ENCODE measurements at places on chromosomes 11 and 22. TPM values are rescaled to one million over a fixed set of nuclear protein-coding genes. Genes with fewer than 3 reads are reported as not detected.
A peak's percentile ranks its signal among the peaks of the same experiment; 100 is the strongest.

DNA sequence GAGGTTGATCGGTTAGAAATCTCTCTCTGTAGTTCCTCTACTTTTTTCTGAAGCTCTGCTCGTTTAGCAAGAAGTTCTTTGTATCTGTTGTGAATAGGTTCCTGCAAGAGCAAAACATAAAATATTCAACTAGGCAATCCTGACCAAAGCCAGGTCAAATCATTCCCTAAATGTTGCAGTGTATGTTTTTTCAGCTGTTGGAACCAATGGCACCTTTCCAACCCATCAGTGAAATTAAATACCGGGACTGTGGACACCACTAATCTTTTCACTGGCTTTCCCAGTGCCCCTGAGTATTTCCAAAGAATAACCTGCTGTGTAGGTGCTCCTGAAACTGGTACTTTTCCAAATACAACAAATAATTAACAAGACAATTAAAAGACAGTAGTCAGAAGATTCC is 45.1 kb downstream of the CEP57 start:
- peaks cover 13% of the 10 kb centered on the region for H3K36me3 ChIP-seq
- no peak overlapping the region for H3K27ac ChIP-seq
- no peak for DNase-seq

- DNase-seq, result peak; percentile 75
- peaks cover 20% of the 10 kb centered on the region for H3K4me1 ChIP-seq
- H3K4me3 ChIP-seq, result no peak overlapping the region
- H3K36me3 ChIP-seq, result no peaks in the 10 kb centered on the region
- no peak overlapping the region for H3K27ac ChIP-seq
- no peaks in the 10 kb centered on the region for H3K27me3 ChIP-seq
These were observed 77.6 kb upstream of the IGLL5 start for GRCh38 chr22:22810018-22810427.

DNA sequence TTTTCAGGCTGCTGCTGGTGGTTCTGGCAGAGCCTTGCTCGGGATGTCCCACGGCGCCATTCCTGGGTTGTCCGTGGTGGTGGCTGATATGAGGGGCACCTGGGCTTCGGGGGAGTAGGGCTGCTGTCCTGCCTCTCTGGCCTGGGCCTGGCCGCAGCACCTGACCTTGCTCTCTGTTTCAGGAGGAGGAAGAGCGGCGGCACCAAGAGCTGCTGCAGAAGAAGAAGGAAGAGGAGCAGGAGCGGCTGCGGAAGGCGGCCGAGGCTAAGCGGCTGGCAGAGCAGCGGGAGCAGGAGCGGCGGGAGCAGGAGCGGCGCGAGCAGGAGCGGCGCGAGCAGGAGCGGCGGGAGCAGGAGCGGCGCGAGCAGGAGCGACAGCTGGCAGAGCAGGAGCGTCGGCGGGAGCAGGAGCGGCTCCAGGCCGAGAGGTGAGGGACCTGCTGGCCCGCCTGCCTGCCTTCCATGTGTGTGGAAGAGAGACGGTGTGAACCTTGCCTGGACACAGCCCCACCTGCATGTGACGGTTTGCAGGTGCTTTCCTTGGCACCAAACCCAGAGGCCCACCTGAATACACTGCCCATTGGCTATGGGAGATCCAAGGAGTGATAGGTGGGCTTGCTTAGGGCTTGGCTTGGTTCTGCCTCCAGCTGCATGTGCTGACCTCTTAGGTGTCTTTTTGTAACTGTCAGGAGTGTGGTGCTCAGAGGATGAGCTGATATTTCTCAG is 22.8 kb downstream of the INCENP start:
- DNase-seq, result no peak
- H3K27ac ChIP-seq, result no peak overlapping the region
- peaks cover 22% of the 10 kb centered on the region for H3K36me3 ChIP-seq
- H3K4me1 ChIP-seq, result no peaks in the 10 kb centered on the region
- H3K4me3 ChIP-seq, result no peak overlapping the region

DNA sequence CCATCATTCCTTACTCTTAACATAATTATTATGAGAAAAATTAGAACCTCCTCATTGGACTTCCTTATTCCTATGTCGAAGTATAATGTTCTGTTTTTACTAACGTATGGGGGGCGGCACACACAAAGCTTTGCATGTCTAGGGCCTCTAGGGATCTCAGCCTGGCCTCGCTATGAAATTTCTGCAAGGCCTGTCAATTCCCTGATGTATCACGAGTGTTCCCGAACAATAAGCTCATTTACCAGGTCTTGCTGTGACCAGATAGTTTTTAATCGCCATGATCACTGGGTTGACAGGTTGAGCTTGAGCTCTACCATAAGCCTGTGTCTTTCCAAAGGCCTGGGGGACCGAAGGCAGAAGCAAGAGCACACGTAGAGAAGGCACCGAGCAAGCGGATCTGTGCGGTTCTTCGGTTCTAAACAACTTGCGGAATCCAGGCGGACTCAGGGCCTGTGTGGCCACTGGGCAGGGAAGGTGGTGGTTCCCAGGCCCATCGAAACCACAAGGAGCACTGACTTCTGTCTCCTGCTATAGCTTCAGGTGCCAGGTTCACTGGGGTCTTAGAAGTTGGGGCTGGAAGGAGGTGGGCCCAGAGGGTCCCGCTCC is 10.4 kb upstream of the FXYD2 start:
- no peak for DNase-seq
- no peak overlapping the region for H3K4me3 ChIP-seq
- H3K4me1 ChIP-seq, result peaks cover 23% of the 10 kb centered on the region
- H3K27me3 ChIP-seq, result no peaks in the 10 kb centered on the region
- H3K27ac ChIP-seq, result no peak overlapping the region

DNA sequence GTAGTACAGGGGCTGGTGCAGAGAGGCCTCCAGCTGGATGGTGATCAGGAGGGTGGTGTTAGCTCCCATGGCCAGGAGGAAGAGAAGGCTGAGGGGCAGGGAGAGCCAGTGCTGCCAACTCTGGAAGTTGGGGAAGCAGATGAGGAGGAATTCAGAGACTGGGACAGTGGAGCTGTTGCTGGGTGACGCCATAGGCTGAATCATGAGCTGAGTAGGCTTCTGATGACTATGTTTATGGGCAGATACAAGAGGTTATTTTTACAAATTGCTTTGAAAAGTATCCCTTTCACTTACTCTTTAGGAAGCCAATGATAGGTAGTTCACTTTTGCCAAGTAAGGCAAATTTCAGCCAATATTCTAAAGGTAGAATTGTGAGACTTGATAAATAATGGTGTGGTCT is 3.1 kb downstream of the OR56A1 start:
- no peaks in the 10 kb centered on the region for H3K4me1 ChIP-seq
- H3K4me3 ChIP-seq, result no peak overlapping the region
- no peak for DNase-seq
- peaks cover 17% of the 10 kb centered on the region for H3K27me3 ChIP-seq
- H3K27ac ChIP-seq, result no peak overlapping the region

DNA sequence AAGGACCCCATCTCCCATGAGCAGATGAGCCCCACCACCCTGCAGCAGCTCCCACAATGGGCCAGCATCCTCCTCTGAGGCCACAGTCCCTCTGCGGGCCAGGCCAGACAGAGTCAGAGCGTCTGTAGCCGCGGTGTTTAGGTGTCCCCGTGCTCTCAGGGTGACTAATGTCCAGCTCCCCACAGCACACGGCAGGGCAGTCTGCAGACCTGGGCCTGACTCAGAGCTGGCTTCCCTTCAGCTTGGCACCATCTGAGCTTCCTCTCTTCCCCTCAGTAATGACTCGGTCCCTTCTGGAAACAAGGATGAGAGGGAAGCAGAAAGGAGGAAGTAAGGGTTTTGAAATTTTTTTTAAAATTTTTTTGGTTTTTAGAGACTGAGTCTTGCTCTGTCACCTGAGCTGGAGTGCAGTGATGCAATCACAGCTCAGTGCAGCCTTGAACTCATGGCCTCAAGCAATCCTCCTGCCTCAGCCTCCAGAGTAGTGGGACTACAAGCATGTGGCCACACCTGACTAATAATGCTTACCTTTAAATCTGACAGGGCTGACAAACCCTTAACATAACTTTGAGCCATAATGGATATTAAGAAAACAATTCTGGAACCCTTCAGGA is 28.5 kb downstream of the LRRC74B start:
- no peak for DNase-seq
- H3K4me1 ChIP-seq, result no peaks in the 10 kb centered on the region
- H3K36me3 ChIP-seq, result no peaks in the 10 kb centered on the region
- H3K27ac ChIP-seq, result no peak overlapping the region
- no peak overlapping the region for H3K4me3 ChIP-seq

DNA sequence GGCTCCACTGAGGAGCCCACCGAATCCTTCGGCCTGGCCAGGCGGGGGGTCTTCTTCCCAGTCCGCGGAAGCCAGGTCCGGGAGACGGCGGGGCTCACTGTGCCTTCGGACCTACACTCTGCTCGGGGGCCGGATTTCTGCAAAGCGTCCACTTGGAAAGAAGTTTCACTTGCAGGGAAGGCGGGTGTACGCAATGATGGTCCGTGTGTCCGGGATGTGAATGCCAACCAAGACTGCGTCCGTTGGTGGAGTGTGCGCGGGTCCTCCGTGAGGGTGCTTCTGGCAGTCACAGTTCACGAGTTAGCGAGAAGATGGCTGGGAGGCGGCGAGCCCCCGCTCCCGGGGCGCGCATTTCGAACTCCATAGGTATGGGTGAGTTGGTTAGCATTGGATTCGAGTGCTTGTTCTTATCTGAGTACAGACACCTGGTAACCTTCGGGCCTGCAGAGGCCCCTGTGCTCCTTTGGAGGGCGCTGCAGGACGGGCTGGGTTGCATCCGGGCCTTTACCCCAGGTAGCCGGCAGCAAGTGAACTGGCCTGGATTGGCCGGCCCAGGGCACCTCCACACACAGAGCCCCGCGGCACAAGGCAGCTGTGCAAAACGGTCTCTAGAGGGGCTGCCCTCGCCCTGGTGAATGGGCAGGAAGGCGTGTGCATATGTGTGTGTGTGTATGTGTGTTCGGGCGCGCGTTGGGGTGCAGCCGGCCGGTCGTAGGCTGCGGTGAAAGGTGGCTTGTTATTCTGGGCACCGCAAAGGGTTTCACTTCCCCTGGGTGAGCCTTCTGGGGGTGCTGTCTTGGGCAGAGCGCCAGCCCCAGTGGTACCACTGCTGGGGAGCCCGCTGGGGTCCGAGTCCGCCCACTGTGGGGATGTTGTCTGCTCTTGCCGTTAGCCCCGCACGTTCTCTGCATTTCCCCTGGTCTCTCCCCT is 13.3 kb upstream of the CYP2R1 start:
- peak overlapping the region; percentile 88 for H3K4me3 ChIP-seq
- H3K36me3 ChIP-seq, result no peaks in the 10 kb centered on the region
- peak overlapping the region; percentile 79 for H3K27ac ChIP-seq
- no peaks in the 10 kb centered on the region for H3K27me3 ChIP-seq

DNA sequence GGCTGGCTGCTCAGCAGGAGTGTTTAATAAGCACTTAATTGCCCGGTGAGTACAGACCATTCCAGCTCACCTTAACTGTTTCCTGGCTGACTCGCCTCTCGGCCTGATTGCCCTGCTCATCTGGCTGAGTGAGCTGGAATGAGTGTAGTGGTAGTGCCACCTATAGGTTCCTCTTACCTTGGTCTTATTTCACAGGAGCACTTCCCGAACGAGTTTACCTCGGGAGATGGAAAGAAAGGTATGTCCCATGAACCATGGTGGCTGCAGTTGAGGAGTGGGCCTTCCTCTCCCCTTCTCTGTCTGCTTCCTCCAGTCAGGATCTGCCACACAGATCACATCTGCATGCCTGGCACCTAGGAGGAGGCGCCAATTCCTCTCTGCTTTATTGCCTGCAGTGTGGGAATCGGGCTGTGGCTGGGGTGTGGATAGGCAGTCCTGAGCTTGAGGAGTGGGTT is 26.7 kb downstream of the UPB1 start:
- no peaks in the 10 kb centered on the region for H3K36me3 ChIP-seq
- no peak overlapping the region for H3K4me3 ChIP-seq
- H3K4me1 ChIP-seq, result peaks cover 14% of the 10 kb centered on the region
- peaks cover 9% of the 10 kb centered on the region for H3K27me3 ChIP-seq
- H3K27ac ChIP-seq, result no peak overlapping the region

- no peaks in the 10 kb centered on the region for H3K36me3 ChIP-seq
- no peaks in the 10 kb centered on the region for H3K4me1 ChIP-seq
- peaks cover 22% of the 10 kb centered on the region for H3K27me3 ChIP-seq
These were observed 23.4 kb upstream of the ARHGAP20 start for GRCh38 chr11:110735455-110736170.

DNA sequence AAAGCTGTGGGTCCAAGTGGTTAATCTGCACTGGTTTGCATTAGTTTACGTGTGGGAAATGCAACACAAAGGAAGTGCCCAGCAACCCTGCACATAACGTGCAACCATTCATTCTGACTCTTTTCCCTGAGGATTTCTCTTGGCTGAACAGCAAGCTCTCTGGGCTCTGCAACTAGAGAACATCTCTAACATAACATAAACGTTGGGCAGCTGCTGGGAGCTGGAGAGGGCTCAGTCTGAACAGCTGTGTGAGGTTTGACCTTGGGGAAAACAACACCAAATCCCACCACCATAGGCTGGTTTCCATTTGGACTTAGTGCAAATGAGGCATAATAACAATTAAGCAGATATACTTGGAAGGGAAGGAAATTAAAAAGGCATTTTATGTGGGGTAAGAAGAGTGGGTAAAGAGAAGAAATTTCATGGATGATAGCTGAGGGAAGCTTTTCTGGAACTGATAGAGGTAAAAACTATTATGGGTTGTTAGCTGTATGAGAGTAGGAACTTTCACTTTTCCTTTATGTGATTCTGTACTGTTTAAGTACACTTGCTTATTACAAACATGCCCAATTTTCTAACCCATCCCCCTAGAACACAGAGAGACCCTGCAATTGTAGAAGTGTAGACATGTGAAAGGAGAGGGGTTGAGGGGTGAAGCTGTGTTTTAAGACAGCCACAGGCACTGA is 76.2 kb downstream of the SNX19 start:
- no peak for DNase-seq
- no peaks in the 10 kb centered on the region for H3K4me1 ChIP-seq
- peaks cover 34% of the 10 kb centered on the region for H3K27me3 ChIP-seq
- H3K36me3 ChIP-seq, result no peaks in the 10 kb centered on the region
- no peak overlapping the region for H3K4me3 ChIP-seq

DNA sequence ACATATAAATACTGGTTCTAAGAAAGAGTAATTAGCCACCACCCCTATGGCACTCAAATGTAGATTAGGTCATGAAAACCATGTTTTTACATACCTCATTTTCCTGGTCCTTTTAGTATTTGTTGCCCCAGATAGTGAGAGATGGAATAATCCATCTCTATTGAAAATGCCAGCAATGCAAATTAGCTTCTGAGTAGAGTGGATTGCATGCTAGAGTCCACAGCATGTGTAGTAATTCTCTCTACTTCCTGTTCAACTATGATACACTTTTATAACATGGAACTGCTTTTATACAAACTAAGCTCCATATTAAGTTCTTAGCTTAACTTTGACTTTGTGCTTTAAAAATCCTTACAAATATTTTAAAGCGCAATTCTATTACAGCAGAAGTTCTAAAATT is 73.2 kb downstream of the TRPC6 start:
- no peak overlapping the region for H3K4me3 ChIP-seq
- H3K4me1 ChIP-seq, result no peaks in the 10 kb centered on the region
- DNase-seq, result no peak

DNA sequence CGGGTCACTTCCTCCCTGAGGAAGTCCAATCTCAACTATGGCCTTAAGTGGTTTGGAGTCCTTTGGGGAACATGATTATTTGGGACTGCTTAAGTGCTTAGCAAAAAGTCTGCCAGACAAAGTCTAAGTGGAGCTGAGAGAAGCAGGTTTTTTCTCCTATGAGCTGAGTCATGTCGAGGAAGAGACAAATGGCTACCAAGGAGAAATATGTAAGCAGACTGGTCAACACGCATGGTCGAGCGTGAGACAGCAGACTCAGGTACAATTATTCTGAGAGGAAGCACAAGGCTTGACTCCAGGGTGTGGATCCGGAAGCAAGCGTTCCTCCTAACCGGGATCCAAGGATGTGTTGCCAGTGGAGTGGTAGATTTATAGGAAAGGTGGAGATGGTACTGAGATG is 30.6 kb downstream of the UBASH3B start:
- no peaks in the 10 kb centered on the region for H3K27me3 ChIP-seq
- no peak for DNase-seq
- peaks cover 56% of the 10 kb centered on the region for H3K4me1 ChIP-seq

The MAPK12 gene
- total RNA-seq, result 3.6 TPM

The ADORA2A gene
- 45.2 TPM for total RNA-seq

The KCNJ1 gene
- not detected for total RNA-seq

The SYT13 gene
- total RNA-seq, result not detected

The TSGA10IP gene
- not detected for total RNA-seq
